ENCODE measurements at places on chromosomes 6 and 20. TPM values are rescaled to one million over a fixed set of nuclear protein-coding genes. Genes with fewer than 3 reads are reported as not detected.
A peak's percentile ranks its signal among the peaks of the same experiment; 100 is the strongest.

DNA sequence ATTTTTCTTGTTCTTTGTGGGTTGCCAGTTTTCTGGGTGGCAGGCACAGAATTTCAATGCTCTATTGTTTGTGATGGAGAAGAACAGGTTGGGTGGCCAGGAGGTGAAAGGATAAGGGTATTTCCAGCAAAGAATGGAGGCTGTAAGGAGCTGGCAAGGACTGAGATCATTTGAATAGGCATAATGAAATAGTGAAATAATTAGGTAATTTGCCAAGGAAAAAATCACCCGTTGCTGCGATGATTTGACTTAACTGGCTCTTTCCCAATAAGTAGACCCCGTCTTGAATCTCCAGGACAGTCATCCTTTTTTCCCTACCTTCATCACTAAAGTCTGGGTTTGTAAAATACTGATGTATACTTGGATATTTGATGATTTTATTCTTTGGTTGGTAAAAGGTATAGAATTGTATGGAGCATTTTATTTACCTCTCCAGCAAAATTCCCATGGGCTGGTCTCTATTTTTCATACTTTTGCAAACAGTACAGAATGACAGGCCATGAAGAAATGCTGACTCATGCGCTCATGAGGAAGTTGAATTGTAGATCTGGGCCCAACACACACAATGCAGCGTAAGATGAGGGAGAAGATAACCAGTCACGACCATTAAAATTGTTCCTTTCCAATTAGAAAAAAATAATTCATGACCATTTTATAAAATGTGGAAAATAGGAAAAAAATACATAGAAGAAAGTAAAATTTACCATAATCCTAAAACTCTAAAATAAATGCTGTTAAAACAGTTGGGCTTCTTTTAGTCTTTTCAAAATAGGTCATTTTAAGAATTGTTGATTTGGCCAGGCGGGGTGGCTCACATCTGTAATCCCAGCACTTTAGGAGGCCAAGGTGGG lies 2.4 kb upstream of the GCNT2 start:
- no peak for DNase-seq

DNA sequence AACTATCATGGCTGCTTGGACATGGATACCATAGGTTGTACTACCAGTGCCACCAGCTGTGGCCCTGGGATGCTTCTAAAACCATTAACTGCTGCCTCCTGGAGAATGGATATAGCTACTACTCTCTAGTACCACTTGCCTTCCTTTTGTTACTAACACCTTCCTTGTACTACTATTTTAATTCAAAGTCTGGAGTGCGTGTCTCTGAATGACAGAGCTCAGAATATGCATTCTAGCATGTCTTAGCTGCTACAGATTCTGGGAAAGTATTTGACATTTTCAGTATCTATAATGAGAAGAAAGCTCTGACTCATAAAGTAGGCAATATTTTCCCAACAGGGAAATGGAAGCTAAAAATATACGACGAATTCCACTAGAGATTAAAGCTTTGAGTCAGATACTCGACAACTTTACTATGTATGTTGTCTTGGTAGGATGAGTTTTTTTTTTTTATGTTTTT lies 112.3 kb downstream of the PFDN4 start:
- peak; percentile 11 for DNase-seq

The RSPO3 gene
- total RNA-seq, result not detected

The XKR7 gene
- total RNA-seq, result 0.07 TPM

The CEP57L1 gene
- 6.9 TPM for total RNA-seq

DNA sequence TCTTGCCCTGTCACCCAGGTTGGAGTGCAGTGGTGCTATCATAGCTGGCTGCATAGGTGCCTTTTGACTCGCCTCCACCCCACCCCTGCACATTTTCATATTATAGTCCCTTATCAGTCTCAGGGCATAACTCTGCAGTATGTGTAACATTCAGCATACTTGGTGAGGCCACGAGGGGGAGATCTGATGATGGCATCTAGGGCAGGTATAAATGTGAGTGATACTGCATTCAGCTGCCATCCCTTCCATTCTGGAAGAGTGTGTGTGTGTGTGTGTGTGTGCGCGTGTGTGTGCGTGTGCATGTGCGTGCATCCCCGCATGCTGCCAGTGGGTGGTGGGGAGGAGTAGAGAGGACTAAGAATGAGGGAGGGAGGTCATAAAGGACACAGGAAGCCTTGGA lies 81.4 kb downstream of the JARID2 start:
- DNase-seq, result peak; percentile 31

DNA sequence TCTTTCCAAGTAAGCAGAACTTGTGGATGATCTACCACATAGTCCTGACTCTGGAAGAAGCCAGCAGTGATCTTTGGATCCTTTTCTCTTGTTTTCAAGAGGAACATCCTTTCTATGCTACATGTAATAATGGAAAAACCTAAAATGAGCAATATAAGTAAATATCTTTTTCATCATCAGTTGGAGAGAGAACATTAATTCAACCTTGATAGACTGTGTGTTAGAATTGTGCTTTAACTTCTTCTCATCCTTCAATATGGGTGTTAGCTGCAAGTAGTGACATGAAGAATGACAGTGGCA lies 65.6 kb upstream of the IFNGR1 start:
- DNase-seq, result no peak

- no peak for DNase-seq
Observed at GRCh38 chr20:9838378-9839295, at the start of gene PAK5. TSS of gene PAK5 (minus strand) at chr20:9839076. CDS start at chr20:9644328, 194,748 bp downstream.

- no peak for DNase-seq
Observed at GRCh38 chr6:162177746-162178145, 549.8 kb downstream of the PRKN start.

The SYCP2L gene
- not detected for total RNA-seq
